Hypothalamus (tissue), 51 donors: ENCODE measurements at places on chromosomes 13 and 19.

GRCh38 chr19:4654437-4655361 is 15.4 kb downstream of the TNFAIP8L1 start:
- DNase-seq, result no peak

- no peak for DNase-seq
Measured at GRCh38 chr13:105972306-105972721, 563.1 kb downstream of the EFNB2 start.

DNA sequence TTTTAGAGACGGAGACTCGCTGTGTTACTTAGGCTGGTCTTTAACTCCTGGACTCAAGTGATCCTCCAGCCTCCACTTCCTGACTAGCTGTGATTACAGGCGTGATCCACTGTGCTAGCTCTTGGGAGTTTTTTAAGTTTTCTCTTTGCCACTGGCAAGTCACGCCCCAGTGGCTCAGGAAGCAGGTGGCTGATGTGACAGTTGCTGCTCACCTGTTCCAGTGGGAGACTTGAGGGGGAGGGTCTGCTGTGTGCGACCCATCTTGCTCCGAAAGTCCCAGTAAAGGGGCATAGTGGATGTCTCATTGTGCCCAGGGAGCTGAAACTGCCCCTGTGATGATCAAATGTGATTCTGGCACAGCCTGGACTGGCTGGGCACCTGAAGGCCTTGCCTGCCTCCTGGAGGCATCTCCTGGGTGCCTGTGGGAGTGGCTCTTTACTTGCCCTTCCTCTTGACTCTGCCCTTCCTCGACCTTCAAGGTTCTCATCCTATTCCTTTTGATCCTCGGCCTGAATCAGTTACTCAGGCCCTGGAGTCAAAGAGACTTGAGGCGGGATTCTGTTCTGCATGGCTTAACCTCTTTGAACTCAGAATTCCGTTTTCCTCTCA is 7.8 kb downstream of the SMARCA4 start:
- no peak for DNase-seq

DNA sequence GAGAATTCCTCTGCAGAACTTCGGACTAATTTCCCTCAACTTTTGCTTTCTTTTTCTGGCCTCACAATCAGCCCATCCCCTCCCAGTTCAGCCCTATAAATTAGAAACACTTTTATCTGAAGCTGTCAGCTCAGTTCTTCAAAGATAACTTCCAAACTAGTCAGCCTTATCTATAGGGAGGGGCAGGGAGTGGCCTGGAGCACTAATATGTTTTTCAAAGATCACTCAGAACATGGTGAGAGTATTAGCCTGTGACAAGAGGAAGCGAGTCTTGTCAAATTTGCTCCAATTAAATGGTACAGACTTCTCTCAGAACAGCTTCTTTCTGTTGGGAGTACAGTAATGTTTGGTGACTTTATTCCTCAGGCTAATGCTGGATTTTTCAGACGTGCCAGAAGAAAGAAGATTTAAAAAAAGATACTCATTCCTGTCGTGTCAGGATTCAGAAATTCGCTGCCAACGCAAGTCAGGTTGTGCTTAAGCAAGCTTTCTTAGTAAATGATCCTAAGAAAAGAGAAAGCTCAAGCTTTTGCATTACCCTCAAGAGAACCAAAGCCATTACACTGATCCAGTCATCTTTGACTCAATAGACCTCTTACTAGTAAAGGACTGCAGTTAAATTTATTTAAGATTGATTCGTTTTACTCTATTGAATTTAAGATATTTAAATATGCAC is 1033.6 kb downstream of the SLITRK5 start:
- DNase-seq, result no peak

- DNase-seq, result no peak
Measured at GRCh38 chr19:364496-365287, 20.1 kb upstream of the MIER2 start.

GRCh38 chr13:73369095-73369494 is 310.3 kb downstream of the KLF5 start:
- no peak for DNase-seq

GRCh38 chr13:24396821-24397220 is 87.4 kb downstream of the C1QTNF9 start:
- DNase-seq, result no peak

- no peak for DNase-seq
Measured at GRCh38 chr13:107968470-107968869, 246.9 kb downstream of the LIG4 start.

- peak; percentile 53 for DNase-seq
Measured at GRCh38 chr19:12293777-12294248, 870 bp downstream of the ZNF44 start.

DNA sequence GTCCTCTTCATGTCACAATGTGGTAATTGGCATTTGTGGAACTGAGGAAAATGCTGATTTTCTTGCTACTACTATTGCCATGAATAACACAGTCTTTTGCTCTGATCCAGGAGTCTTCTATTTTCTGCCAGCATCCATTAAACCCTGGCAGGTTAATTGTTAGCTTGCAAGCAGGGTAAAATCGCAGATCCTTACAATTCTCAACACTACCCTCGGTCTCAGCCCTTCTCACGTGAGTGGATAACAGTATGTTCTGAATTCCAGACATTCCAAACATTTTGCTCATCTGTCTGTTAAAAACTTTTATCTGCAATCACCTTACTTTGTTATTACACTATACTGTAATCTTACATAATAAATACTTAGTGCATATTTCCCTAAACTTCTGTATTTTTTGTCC is 251.3 kb upstream of the ATXN8OS start:
- no peak for DNase-seq
